Hypothalamus (tissue), 51 donors: ENCODE measurements at places on chromosomes 12 and 14.

GRCh38 chr12:126772171-126772864 is 1494.7 kb upstream of the TMEM132C start:
- DNase-seq = no peak

GRCh38 chr12:13097491-13098011 is 5.9 kb downstream of the GSG1 start:
- DNase-seq = no peak

DNA sequence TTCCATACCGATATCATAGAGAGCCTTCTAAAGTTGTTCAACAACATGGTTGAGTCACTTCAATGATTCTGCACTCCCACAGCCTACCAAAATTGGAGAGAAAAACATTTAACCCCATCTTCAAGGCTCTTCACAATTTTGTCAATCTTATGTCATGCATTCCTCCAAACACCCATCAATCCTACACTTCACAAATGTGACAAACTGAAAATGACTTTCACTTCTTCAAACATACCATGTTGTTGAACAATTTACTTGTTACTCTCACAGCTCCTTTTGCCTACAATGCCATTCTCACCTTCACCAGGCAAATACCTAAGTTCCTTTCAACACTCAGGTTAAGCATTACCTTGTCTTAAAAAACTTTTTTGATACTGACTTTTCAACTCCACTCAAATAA is 88.0 kb downstream of the OSBPL8 start:
- no peak for DNase-seq

DNA sequence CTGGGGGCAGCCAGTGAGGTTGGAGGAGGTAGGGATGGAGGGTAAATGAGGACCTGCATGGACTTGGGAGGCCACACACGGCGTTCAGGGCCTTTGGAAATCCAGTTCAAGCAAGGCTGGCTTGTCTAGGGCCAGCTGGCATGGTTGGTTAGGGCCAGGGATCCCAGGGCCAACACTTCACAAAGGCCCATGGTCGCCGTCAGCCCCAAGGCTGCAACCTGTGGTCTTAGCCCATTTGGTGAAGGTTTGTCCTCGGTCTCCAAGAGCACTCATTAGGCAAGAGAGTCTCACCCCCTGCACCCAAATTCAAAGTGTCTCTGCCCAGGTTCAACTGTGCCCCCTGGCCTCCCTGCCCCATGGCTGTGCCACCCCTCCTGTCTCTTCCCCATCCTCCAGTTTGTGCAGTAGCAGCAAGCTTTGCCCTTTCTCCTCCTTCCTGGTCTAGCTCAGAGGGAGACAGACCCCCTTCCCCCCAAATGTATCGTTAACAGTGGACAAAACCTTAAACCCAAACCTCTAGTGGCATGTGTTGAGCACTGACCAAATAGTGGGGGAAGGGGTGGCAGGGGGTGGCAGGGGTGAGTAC is 94.1 kb downstream of the NINJ2 start:
- no peak for DNase-seq

GRCh38 chr12:22956690-22957089 is 331.7 kb downstream of the ETNK1 start:
- DNase-seq = no peak

GRCh38 chr14:21711360-21711961 is 37.8 kb upstream of the OR4E1 start:
- DNase-seq = no peak

- DNase-seq = no peak
Observed at GRCh38 chr12:116368196-116369194, 91.0 kb upstream of the MED13L start.

DNA sequence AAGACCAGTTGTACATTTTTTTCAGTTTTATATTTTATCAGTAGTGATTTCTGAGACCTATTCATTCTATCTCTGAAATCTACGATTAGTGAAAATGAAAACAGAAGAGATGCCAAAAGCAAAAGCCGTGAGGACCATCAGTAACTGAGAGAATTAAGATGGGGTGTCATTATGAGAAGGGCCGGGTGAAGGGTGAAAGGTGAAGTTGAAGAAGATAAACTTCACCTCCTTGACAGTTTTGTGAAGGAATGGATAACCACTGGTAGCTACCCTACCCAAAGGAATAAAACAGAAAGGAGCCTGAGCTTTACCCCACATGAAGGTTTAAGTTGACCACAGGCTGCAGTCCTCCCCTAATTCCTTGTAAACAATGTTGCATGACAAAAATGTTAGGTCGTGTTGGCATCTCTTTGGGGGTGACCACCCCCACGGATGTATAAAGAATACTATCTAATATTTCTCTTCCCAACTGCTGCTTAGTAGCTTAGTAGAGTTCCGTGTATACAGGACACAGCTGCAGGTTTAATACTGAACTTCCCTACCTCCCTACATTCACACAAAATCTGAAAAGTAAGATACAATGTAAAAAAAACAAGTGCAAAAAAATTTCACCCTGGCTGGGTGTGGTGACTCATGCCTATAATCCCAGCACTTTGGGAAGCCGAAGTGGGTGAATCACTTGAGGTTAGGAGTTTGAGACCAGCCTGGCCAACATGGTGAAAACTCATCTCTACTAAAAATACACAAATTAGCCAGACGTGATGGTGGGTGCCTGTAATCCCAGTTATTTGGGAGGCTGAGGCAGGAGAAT is 23.9 kb downstream of the GPR19 start:
- DNase-seq = no peak

DNA sequence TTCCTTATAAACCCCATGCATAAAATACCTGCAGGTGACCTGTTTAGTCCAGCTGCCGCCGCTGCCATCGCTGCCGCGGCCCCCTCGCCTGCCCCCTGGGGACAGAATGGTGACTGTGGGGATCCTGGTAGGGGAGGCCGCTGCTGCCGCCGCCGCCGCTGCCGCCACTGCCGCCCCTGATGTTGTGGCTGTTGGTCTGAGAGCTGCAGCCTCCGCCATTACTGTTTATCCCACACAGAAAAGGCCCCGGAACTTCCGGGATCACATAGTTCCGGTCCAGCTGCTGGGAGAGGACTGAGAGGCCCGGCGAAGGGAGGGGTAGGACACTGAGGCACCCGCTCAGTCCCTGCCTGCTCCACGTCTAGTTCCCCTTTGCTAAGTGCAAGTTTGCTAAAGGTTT is 244.9 kb downstream of the C12orf50 start:
- no peak for DNase-seq

DNA sequence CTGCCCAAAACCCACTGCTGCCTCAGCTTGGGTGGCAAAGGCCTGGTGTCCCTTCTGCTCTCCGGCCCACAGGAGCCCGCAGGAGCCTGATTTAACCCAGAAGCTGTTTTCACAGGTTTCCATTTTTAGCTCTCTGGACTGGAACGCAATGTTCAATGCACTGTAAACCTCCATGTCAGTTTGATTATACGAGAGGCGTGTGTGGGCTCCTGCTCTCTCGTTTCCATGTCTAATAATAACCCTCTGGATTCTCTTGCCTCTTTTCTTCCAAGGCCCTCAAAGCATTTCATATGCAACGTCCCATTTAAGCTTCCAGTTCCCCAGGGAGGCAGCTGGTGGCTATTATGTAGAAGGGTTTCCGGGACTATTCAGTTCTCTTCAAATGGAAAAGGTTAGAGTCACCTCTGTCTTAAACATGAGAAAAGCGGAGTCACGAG is 161.1 kb downstream of the SUDS3 start:
- DNase-seq = no peak

DNA sequence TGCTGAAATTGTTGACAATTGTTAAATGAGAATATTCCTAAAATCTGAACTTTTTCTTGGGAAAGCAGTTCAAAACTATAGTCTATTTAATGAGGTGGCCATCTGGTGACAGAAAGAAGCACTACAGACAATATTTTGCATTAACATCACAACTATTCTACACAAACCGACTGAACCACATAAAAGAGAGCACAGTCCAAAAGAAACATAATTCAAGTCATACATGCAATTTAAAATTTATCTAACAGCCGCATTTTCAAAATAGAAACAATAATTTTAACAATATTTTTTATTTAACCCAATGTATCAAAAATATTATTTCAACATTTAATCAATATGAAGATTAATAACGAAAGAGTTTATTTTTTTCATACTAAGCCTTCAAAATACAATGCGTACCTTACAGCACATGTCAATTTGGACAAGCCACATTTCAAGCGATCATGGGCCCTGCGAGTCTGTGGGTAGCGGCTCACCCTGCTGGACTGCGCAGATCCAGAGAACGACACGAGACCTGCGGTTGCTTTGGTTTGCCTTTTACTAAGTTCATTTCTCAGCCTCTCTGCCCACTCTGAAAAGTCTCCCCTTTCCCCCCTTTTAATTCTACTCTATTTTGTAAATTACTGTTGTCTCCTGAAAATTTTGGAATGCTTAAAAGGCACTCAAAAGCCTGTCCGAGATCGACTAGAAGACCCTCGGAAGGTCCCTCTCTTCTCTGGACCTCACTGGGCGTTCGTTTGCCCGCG is 947 bp upstream of the LRRC9 start:
- no peak for DNase-seq

GRCh38 chr12:52416795-52417194 is 10.7 kb upstream of the KRT82 start:
- DNase-seq = no peak

GRCh38 chr14:92652413-92653151 is 95.8 kb downstream of the LGMN start:
- DNase-seq = no peak

- no peak for DNase-seq
Observed at GRCh38 chr12:916240-916639, 33.3 kb downstream of the RAD52 start.

- DNase-seq = no peak
Observed at GRCh38 chr14:53692885-53693284, 263.7 kb downstream of the BMP4 start.

DNA sequence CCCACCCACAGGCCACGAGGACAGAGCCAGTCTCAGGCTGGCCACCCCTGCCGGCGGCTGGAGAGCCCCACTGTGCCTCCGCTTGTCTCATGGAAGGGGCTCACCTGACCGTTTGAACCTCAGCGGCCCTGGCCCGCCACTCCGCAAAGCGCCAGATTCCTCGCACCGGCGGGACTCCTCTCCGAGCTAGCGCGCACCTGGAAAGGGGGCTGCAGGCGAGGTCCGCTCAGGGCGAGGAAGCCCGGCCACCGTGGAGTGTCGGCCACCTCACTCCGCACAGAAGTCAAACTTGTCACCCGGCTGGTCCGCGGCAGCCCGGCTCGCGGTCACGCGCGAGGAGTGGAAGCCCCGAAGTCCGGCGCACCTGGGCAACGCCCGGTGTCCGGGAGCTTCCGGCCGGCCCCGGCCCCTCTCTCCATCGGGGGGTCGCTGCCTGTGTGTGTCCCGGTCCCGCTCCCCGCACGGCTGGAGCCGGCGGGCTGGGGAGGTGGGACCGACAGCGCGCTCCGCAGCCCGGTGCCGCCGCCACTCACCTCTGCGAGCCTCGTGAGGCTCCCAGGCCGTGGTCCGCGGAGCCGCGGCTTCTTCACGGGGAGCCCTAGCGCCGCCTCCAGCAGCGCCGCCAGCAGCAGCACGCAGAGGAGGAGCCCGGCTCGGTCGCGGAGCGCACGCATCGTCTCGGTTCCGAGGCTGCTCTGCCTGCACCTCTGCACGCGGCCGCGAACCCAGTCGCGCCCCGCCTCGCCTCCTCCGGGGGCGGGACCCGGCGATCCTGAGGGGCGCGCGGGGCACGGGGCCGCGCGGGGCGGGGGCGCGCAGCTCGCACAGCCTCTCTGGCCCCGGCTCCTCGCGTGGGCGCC is at the start of gene ISM2:
TSS of gene ISM2 (minus strand) at position 697 of the 860 bp plus-strand sequence. CDS start at position 674, 23 bp downstream.
- peak; percentile 24 for DNase-seq

DNA sequence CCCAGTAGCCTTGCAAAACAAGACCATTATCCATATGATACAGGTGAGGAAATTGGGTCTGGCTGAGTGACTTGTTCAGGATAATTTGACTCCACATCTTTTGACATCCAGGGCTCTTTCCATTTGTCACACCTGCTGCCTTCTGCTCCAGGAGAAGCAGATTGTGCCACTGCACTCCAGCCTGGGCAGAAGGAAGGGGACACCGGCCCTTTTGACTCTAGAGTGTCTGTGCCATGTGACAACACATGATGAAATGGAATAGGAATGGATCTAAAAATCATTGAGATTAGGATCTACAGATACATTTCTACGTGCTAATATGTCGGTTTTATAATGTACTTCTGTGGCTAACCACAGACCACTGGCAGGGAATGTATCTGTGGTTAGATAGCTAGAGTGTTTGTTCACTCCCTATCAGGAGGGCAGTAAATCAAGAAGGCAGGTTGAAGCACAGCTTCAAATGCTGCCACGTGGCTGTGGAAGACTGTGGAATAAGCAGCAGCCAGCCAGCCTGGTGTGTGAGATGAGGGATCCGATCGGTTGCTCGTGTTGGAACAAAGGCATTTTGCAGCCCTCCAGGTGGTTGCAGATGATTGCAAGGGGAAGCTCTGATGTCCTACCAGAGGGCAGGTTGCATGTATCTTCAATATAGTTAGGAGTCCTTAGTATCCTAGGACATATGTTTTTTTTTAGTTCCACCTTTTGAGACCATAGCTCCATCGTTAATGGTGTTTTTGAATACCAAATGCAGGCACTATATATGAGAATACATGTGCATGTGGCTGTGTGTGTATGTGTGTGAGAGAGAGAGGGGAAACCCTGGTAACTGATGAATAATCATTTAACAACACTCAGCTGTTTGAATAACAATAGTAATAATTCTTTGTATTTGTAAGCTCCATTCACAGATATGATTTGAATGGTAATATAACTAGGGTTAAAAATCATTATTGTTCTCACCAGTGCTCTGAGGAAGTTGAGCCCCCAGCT is 28.6 kb downstream of the EML1 start:
- no peak for DNase-seq

DNA sequence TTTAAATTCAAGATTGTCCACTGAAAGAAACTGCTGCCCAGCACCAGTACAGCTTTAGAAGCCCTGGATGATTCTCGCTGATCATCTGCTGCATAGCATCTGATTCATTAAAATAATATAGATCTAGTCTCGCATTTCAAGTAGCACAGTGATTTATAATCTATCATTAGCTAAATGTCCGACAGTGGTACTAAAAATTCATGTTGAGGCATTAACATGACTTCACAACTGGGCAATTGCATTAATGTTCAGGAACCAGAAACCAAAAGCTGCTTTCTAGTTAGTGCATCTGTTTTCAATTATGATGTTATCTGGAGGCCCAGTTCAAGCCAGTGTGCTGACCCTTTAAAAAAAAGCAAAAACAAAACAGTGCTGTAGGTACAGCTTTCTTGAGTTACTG is 1987.2 kb upstream of the SEL1L start:
- no peak for DNase-seq

GRCh38 chr14:67532606-67532997 is 488 bp upstream of the PLEKHH1 start:
- no peak for DNase-seq
